DMS 273 treated with DMSO at 0.1 percent for 48 hours (cell line): ENCODE measurements at places on chromosomes 1 and 21.

DNA sequence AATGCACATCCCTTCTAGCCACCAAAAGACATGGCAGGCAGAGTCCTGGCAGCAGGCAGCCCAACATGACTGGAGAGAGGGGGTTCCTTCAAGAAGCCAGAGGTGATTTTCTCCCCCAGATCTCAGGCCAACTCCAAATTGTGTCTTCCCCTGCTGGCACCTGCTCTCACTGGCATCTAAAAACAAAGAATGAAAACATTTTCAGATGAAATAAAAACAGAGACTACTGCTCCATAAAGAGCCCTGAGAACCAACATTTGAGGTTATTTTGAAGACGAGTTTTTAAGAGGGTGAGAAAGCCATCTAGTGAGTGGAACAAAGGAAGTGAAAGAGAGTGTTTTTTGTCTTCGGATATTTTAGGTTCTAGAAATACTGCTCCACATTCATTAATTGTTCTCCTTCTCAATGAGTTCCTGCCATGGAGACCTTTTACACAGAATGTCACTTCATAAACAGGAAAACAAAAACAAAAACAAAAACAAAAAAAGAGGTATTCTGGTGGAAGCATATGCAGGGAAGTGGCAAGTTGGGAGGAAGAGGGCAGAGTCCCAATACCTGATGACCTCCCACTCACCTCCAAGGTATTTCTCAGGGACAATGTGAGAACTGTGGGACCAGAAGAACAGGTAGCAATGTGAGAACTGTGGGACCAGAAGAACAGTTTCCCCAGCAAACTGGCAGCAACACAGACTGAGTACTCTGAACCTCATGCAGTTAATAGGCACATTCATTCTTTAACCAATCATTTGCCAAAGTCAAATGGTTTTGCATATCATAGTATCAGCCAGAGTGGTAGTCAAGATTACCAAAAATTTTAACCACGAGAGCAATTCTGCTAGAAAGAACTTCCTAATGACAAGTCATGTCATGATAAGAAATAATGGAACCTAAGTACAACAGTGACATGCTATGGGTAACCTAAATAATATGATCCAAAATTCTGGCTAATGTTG, 50.0 kb downstream of the KIAA0319L start:
- DNase-seq = no peak

GRCh38 chr1:242602001-242602400, 77.5 kb upstream of the PLD5 start:
- no peak for DNase-seq

DNA sequence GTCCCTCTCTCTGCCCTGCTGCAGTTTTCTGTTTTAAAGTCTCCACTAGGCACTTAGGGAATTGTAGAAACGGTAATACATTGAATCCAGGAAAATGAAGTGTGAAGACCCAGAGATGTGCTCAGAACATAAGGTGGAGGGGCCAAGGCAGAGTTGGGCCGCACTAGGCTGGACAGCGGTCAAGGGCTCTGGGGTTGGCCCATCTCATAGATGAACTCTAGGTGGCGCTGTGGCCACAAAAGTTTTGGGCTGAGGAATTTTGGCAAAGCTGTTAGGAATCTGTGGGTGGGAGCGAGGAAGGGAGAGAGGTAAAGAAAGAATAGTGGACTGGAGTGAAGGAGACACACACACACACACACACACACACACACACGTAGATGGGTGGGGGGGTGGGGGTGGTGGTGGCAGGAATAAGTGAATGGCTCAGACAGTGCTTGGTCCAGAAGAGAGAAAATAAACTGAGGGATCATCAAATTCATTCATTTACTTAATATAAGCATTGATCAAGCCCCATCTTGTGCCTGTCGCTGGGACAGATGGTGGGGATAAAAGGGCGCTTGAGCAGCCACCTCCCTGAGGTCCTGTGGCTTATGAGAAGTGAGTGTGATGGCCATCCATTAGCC, 258.5 kb downstream of the TRABD2B start:
- no peak for DNase-seq

DNA sequence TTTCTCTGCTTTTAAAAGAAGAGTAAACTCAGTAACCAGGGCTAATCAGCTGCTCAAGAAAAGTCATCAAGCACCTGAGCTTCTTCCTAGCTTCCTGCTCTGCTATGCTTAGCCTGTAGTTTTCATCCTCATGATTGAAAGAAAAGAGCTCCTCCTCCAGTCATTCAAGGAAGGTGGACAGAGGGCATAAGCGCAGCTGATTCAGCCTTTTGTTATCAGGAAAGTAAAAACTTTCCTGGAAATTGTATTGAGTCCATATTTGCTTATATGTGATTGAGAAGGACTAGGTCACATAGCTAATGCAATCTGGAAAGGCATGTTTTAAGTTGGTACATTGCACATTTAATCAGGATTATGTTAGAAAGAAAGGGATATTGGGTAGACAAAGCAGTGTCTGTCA, 8.5 kb upstream of the BACH1 start:
- no peak for DNase-seq

GRCh38 chr1:147539122-147539575, 2.2 kb upstream of the BCL9 start:
- no peak for DNase-seq

GRCh38 chr1:172746091-172746949, 87.4 kb downstream of the FASLG start:
- no peak for DNase-seq

GRCh38 chr1:24294228-24294672, 24.9 kb upstream of the GRHL3 start:
- DNase-seq = no peak

DNA sequence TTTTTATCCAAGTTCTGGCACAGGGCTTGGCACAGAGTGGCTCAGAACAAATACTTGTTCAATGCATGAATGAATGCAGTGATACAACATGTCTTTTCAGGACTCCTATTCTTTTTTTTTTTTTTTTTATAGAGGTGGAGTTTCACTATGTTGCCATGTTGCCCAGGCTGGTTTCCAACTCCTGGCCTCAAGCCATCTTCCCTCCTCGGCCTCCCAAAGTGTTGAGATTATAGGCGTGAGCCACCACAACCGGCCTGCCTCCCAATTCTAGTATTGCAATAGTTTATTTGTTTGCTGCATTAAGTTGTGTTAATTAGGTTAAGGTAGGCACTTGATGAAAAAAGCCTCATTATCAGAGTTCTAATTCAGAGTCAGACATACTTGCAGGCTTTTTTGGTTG, 17.9 kb downstream of the UBE4B start:
- no peak for DNase-seq

- DNase-seq = no peak
Observed at GRCh38 chr1:230322967-230323547, 103.1 kb downstream of the PGBD5 start.

DNA sequence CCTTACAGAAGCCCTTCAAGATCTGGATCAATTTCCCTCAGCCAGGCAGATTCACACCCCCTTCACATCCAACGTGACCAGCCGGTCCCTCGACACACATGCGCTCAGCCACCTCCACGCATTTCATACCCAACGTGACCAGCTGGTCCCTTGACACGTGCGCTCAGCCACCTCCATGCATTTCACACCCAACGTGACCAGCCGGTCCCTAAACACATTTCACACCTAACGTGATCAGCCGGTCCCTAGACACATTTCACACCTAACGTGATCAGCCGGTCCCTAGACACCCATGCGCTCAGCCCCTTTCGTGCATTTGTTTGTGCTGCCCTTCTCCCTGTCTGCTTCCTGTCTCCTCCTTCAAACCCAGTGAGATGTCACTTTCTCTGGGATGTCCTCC, 8.8 kb upstream of the PAFAH2 start:
- no peak for DNase-seq

DNA sequence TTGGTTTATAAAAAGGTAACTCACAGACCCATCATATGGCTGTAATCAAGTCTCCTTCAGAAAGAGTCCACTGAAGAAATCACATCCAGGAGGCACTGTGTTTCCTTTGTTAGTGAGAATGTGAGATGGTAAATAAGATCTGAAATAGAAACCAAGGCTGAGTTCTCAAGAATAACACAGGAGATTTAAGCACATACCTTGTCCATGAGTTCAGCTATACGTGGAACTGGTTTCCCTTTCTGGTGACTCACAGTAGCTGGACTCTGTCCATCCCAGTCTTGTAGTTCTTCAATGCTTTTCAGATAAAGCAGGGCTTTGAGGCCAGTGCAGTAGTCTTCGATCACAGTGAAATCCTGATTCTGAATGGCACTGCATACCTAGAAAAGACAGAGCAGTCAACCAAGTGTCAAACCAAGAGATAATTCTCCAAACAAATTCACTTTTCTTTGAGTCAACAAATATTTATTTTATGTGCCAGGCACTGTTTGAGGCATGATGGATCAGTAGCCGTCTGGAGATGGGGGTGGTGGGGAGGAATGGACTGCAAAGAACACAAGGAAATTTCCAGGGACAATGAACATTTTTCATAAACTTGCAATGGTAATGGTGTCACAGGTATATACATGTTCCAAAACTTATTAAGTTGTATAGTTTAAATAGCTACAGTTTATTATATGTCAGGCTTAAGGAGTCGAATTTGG, 471.4 kb downstream of the PTBP2 start:
- DNase-seq = no peak

GRCh38 chr1:206075786-206076755, 23.1 kb downstream of the RHEX start:
- DNase-seq = no peak

DNA sequence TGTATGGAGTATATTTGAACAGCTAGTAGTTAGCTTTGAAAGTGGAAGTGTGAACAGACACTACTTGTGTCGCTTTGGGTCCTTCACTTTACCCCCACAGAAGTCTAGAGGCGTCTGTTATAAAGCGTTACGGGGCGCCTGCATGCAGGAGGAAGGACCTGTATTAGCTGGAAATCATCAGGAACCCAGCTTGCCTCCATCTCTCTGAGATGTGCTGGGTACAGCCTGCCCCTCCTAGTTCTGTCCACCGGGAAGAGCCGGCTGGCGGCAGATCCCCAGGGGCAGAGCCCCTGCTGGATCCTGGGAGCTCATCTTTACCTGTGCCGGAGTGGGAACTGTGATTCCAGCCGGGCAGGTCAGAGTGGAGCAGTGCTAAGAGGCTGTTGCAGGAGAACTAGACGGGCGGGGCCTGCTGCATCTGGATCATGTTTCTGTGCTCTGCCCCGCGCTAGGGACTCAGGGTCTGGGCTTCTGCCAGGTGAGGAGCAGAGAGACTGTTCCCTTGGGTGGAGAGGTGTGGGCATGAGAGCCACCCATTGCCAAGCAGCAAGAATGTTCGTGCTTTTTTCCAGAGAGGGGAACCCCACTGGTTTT, 22.3 kb upstream of the SPSB1 start:
- no peak for DNase-seq

DNA sequence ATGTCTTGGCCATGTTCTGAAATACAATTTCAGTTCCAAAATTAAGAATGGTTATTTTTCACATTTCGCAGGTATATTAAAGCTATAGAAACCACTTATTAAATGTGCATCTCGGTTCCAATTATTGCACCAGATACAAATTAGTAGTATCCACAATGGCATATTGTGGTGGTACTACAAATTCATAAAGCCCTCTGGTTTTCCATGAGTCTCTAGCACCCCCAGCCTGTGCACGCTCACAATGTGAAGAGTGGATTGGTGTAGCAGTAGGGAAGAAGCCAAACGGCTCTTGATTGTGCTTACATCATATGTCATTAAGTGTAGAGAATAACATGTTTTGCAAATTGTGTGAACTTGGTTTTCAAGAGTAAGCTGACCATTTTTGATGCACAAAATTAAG, 1.9 kb upstream of the BRINP3 start:
- DNase-seq = no peak

GRCh38 chr21:42377211-42377950, 11.0 kb upstream of the TFF1 start:
- no peak for DNase-seq

DNA sequence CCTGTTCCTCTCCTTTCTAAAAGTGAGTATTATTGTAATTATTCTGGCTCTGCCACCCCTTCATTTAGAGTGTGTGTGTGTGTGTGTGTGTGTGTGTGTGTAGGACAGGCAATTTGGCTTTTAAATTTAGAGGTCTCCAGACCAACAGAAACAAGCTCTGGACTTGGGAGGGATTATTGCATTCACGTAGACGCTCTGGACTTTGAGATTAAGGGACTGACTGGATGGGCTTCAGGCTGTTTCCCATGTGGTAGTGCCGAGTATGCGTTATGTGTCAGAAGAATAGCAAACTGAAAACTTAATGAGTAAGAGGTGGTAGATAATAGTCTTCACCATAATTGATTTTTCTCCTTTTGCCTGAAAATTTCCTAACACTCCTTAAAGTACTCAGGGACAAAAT, 281.9 kb downstream of the USP25 start:
- DNase-seq = no peak

DNA sequence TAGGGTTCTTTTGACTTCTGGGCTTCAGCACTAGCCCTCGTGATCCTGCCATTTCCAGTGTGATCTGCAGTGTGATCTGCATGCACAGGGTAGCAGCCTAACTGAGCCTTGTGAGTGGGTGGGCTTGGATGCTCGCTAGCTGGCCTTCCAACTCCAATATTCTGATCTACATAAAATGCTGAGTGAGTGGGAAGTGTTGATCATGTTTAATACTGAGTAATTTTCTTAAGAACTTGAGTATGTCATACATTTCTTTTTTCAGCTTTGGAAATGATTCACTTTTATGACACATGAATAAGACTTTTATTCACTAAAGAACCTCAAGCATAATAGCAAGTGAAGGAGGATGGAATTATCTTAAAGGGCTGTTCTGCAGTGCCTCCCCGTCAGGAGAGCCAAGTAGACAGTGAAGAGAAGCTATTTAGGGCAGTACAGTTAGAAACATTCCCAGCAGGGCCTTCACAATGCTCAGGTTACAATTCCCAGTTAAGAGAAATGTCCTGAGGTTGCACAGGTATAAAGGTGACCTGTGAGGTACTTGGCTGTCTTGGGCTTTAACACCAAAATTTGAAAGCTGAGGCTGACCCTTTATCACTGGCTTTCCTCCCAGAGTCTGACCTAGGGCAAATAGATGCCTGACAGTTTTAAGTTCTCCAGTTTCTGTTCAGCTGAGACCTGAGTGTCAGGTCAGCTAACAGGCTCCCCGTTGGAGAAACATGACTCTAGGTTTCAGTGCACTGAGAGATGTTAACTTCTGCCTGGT, 29.1 kb upstream of the LRRC8C start:
- no peak for DNase-seq

DNA sequence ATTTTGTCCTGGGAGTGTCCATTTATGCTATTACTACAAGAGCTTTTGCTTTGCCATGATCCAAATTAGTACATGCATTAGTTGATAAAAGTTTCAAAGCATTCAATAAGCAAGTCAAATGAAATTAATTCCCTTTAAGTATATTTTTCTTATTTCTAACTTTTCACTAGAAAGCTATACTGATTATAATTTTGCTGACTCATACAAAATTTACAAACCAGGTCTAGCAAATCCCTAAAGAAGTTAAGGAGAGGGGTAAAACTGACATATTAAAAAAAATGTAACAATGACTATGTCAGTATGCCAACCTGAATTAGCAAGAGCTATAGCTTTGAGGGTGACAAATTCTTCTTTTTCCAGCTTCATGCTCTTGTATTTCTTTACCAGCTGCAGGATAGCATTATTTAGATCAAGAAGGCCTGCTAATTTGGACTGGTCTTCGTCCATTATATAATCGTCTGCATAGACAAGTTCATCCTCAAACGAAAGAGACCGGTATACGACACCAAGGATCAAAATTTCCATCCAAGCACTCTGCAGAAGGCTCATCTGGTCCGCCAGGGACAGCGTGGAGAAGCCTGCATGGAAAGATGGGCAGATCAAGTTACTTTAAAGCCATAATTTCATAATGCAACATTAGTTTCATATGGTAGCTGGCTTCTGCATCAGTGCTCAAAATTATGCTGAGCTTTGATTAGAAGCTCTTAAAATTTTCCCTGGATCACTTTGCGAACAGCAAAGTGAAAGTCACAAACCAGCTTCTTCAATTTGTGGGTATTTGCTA, 95.8 kb upstream of the USH2A start:
- DNase-seq = no peak

- no peak for DNase-seq
Observed at GRCh38 chr21:17690078-17690494, 77.4 kb upstream of the BTG3 start.
